ENCODE measurements at places on chromosomes 7 and 10.

DNA sequence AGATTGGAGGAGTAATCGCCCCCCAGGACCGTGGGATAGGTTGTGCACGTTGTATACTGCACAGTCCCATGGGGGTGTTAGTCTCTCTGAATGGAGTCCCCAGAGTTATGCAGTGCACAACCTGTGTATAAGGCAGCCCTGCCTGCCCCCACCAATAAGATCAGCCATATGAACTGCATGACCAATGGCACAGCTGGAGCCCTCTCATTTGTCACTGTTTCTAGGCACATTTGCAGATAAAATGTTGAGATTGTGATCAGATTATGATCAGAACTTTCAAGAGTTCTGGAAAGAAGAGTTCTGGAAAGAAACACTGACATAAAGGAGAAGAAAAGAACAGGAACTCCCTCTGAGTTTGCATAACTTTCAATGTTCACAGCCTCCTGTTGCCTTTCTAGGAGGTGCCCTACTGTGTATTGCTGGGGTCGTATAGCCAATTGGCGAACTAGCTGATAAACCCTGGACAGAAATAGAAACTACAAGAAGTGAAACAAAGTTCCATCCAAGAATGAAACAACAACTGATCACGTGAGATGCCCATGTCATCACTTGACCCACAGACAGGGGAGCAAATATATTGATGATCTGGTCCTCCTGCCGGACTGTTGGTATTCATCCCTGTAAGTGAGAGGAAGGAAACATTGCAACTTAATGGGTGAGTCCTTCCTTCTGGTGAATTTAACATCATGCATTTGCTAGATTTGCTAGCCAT lies 49.6 kb upstream of the TOMM7 start:
- DNase-seq, result peak; percentile 72

DNA sequence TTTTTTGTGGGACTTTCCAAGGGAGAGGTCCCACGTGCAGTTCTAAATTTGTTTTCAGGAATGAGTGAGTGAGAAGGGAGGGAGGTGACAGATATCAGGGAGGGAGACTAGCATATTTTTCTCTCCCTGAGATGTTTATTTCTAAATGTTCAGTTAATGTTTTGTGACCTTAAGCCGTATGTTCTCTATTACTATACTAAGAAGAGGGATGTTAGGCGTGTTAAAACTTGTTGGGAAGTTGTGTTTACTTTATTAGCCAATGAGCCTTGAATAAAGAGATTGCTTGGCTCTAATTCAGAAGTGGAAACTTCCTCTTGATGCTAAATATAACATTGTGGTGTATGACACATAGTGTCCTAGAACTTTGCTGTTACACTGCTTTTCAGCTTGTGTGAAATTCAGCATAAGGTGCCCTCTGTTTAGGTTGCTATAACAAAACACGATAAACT lies 37.3 kb downstream of the DNAH11 start:
- DNase-seq, result peak; percentile 11

GRCh38 chr10:104325436-104326435 lies 12.5 kb downstream of the ITPRIP start:
- no peak for DNase-seq

DNA sequence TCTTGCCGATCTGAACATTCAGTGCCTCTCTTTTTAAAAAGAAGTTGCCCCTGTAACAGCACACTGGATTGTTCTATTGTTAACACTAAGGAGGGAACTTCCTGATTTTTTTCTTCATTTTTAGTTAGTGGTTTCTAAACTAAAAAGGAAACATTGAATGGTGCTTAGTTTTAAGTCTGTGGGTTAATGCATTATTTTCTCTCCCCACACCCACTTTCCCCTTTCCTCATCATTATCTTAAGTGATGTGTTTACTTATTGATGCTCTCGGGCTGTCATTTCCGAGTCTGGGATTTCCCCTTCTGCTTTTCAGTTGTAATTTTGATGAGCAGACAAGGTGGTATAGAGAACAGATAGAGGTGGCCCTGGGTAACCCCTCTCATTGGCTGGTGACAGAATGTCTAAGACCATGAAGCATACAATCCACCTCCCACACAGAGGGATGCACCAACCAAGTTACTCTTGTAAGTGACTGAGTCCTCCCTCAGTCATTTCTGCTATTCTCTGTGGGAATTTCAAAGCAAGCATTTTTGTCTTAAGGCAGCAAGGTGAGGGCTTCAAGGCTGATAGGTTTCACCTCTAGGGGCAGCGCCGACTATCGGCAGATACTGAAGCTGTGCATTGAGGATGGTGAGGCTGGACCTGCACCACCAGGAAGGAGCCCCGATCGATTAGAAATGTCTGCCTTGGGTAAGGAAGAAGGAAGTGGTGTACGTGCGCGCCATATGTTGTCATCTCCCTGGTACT lies 49.5 kb downstream of the CHN2 start:
- DNase-seq, result no peak

GRCh38 chr10:131978851-131979250 lies 2.9 kb downstream of the BNIP3 start:
- DNase-seq, result no peak

DNA sequence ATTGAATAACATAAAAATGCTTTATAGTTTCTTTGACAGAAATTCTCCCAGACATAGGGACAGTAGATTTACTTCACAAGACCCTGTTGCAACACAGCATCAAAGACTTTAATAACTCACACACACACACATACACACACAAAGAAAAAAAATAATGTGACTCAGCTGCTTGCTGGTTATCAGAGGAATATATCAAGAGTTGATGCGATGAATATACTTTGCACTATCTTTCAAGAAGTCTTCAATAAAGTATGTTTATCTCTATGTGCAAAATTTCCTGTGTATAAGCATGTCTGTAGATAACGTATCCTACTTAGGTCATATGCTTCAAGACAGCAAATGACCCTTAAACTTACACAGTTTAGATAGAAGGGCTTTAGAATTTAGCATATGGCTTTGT lies 243.1 kb downstream of the ARL4A start:
- no peak for DNase-seq

- no peak for DNase-seq
Measured at GRCh38 chr7:20290505-20291111, 40.1 kb upstream of the ITGB8 start.

- DNase-seq, result no peak
Measured at GRCh38 chr7:34530259-34530658, 127.8 kb upstream of the NPSR1 start.

DNA sequence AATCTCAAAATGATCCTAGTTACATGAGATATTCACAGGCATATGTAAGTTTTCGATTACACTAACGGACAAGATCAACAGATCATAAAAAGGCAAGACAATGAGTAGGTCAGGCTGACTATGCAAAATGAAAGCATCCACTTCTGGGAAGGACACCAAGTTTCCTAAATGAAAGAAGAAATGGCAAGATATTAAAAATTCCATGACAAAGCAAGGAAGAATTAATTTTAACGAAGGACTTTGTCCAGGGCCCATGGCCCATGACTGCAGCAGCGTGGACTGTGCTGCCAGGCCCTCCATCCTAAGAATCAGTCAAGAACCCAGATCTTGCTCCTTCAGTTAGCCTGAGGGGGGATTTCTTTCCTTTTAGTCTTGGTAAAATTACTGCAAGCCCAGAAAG lies 182.4 kb upstream of the FRMD4A start:
- DNase-seq, result no peak

DNA sequence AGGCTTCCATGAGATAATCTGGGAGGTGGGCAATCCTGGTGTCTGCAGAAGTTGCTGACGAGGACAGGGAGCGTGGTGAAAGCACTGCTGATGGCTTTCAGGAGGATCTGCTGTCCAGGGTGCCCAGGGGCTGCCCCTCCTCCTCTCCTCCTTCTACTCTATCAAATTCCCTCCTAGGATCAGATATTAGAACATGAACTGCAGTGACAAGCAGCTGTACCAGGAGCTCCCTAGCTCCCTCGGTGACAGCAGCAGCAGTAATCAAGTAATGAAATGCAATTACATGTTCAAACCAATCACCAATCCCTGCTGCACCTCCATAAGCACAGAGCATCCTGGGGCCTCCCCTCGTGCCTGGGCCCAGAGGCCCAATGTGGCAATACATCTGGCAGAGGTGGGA lies 46.9 kb downstream of the GRID1 start:
- no peak for DNase-seq

- no peak for DNase-seq
Measured at GRCh38 chr10:116014871-116015582, 258.0 kb downstream of the GFRA1 start.

- DNase-seq, result no peak
Measured at GRCh38 chr7:107882766-107883165, 8.2 kb upstream of the DLD start.

DNA sequence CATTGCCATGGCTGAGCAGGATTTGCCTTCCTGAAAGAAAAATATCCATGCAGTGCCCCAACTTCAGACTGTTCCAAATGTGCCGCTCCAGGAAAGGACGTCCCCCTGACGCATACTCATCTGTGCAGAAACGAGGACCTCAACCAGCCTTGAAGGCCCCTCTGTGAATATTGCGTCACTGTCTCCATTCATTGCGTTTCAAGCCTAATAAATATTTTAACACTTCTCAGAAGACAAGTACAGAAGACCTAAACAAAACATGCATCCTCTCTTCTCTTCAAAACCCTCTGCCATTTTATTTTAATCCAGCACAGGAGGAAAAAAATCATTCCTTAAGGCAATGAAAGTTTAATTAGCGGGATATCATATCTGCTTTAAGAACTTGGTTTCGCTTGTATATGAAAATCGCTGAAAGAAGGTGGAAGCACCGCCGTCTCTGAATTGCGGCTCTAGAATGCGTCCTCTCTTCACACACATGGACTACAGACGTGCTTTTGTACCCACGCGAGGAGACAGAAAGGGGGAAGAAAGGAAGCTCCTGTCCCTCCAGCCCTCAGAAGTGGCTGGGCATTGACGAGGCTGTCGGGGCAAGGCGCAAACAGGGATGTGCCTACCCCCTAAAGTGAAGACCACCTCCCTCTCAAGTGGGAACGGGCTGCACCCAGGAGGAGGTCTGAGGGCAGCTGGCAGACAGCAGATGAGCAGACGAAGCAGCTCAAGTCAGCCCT lies 36.8 kb downstream of the RGS10 start:
- no peak for DNase-seq

- DNase-seq, result no peak
Measured at GRCh38 chr10:129893104-129894089, 70.7 kb downstream of the EBF3 start.

DNA sequence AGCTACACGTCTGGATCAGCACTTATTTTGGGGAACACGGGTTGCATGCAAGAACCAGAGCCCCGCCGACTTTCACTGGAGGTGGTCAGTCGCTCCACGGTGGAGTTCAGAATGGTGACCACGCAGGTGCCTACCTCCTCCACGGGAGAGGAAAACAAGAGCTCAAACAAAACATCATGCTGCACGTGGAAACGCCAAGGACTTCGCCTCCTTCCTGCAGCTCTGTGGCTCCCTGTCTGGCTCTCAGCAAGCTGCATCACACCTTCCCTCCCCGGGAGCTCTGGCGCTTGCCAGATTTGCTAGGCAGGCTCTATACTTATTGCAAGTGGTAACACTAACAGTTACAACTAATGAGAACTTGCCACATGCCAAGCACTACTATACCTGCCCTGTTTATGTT lies 26.0 kb downstream of the GSDME start:
- DNase-seq, result no peak

DNA sequence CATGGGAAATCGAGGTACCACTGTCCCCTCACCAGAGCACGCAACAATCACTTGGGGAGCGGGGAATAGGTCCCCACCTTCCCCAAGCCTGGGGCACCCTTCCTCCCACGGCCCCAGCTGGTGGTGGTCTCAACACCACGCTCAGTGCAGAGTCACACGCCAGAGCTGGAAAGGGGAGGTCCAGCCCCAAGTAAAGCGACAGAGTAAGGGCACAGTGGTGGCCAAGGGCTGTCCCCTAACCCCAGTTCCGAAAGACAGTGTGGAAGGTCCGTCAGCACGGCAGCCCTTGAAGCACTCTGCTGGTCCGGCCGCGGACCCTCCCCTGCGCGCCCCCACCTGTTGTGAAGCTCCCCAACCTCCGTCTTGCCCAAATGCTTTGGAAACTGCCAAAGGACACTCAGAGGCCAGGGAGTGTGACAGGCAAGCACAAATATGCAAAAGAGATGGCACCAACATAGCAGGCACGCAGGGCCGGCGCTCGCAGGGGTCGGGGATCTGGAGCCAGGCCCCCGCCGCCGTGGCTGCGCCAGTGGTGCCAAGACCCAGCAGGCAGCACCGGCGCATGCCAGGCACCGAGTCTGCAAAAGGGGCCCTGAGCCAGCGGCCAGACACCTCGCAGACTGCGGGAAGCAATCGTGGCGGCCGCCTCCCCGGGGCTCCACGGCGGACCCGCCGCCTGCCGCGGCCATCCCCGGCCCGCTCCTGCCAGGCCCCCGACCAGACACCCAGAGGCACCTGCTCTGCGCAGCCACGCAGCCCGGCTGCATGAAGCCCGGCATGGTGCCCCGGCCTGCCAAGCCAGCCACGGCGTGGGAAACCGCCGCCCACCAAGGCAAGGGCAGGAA lies 51.6 kb upstream of the SRRM3 start:
- no peak for DNase-seq

DNA sequence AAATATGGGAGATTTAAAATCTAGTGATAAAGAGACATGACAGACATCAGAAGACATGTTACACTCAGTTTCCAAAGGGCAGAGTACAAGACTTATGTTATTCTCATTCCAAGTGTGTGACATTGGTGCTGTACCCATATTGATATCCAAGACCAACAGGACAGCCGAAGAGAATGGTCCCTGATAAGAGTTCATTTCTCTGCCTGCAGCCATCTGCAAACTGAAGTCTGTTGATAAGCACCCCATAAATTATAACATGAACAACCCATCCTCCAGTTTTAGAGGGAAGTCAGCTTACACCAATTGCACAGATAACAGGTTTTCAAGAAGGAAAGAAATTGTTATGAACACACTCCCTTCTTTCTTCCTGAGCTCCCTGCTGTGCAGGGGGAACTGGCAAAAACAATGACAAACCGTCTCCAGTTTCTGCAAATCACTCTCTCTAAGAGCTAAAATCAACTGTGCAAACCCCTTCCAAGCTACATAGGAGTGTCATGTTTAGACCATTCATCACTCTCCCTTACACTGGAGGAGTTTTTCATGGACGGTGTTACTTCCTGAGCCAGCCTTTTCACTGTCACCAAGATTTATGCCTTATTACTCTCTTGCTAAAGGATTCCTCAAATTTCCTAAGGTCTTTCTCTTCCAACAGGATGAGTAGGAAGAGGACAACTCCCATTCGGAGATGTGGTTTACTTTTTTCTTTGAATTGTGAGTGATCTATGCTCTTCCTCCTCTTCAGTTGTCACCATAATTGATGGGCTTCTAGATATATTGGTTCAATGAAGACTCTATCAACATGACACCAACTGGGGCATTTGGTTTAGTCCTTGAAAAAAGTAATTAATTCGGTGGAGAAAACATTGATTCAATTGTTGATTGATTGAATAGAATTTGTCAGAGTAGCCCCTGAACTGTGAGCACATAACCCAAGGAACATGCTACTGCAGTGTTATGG lies 80.3 kb upstream of the FAM171A1 start:
- no peak for DNase-seq

- no peak for DNase-seq
Measured at GRCh38 chr7:100126239-100126930, 382 bp upstream of the MBLAC1 start.
